ENCODE measurements at places on chromosomes 12 and 14.

GRCh38 chr12:57764662-57765002, 2.2 kb downstream of the CYP27B1 start:
- H3K4me1 ChIP-seq: peaks cover 15% of the 10 kb centered on the region
- H3K4me3 ChIP-seq: peak overlapping the region; percentile 70
- H3K27ac ChIP-seq: no peak overlapping the region
- H3K36me3 ChIP-seq: no peaks in the 10 kb centered on the region
- no peak for DNase-seq
- peaks cover 12% of the 10 kb centered on the region for H3K27me3 ChIP-seq

DNA sequence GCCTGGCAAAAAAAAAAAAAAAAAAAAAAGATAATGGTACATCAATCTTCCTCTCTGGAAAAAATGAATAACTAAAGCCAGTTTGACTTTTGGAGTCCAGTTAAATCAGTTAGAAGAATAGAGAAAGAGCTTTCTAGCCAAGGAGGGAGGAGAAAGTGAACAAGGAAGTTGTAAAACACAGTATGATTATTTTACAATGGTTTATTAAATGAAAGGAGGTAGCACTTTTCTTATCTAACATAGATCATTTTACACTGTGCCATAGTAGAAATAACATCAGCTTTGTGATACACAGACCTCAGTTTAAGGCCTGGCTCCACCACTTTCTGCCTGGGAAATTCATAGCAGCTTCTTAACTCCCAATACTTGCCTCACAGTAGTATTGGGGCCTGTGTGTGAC, 15.4 kb upstream of the KITLG start:
- H3K36me3 ChIP-seq: no peaks in the 10 kb centered on the region
- no peak for DNase-seq
- H3K4me3 ChIP-seq: no peak overlapping the region

DNA sequence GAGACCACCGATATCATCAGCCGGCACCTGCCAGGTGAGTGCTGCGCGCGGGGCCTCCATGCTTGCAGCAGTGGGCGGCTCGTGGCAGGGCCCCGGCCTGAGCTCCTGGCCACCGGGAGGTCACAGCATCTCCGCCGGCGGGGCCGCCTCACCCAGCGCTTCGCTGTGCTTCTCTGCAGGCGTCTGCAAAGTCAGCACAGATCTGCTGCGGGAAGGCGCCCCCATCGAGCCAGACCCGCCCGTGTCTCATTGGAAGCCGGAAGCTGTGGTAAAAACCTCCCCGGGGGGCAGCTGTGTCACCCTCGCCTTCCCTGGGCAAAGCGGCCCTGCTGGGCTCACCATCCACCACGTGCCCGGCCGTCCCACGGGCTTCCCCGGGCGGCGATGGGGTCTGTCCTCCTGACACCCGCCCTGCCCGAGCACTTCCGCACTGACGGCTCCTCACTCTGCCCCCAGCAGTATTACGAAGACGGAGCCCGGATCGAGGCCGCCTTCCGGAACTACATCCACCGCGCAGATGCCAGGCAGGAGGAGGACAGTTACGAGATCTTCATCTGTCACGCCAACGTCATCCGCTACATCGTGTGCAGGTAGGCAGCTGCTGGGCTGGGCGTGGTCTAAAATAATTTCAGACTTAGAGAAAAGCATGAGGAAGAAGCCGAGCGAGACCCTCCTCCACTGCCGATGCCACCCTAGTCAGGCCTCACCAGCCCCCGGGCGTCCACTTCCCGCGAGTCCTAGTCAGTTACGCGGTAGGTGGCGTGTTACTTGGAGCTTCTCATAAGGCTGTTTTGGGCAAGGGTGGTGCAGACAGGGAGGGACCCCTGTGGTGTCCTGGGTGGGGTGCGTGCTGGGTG, 7.1 kb downstream of the PGAM5 start:
- no peak overlapping the region for H3K4me3 ChIP-seq
- no peak overlapping the region for H3K27ac ChIP-seq
- no peaks in the 10 kb centered on the region for H3K27me3 ChIP-seq
- no peak for DNase-seq
- no peaks in the 10 kb centered on the region for H3K4me1 ChIP-seq
- peaks cover 80% of the 10 kb centered on the region for H3K36me3 ChIP-seq

- H3K36me3 ChIP-seq: no peaks in the 10 kb centered on the region
- H3K4me3 ChIP-seq: no peak overlapping the region
- peaks cover 41% of the 10 kb centered on the region for H3K27me3 ChIP-seq
- H3K4me1 ChIP-seq: peaks cover 25% of the 10 kb centered on the region
- no peak overlapping the region for H3K27ac ChIP-seq
- no peak for DNase-seq
Observed at GRCh38 chr12:49349266-49349665, 2.6 kb downstream of the DNAJC22 start.

- H3K36me3 ChIP-seq: no peaks in the 10 kb centered on the region
- no peak overlapping the region for H3K27ac ChIP-seq
- H3K4me1 ChIP-seq: no peaks in the 10 kb centered on the region
- H3K27me3 ChIP-seq: no peaks in the 10 kb centered on the region
- DNase-seq: no peak
Observed at GRCh38 chr14:32733015-32733414, 205.7 kb upstream of the NPAS3 start.

All from naive thymus-derived CD4-positive, alpha-beta T cell (primary cell).